ENCODE measurements at places on chromosomes 12 and 14.

- DNase-seq: no peak
Measured at GRCh38 chr14:24910408-24910986, 139.4 kb downstream of the STXBP6 start.

DNA sequence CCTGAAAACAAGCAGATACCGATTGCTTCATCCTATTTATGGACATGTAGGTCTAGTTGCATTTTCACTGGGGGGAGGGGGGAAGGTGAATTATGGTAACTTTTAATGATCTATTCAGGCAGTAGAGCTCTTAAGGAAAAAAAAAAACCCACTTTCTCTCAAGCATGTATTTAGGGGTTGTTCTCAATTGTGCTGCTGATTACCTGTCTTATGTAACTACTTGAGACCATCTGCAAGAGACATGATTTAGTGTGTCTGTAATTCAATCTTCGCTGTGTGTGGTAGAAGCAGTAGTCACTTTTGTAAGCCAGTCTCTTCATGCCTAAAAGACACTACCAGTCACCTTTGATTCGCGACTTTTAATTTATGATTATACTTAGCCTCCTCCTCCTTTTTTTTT is 8.9 kb downstream of the CALM1 start:
- DNase-seq: no peak

- no peak for DNase-seq
Measured at GRCh38 chr12:62205346-62205745, 54.9 kb upstream of the USP15 start.

DNA sequence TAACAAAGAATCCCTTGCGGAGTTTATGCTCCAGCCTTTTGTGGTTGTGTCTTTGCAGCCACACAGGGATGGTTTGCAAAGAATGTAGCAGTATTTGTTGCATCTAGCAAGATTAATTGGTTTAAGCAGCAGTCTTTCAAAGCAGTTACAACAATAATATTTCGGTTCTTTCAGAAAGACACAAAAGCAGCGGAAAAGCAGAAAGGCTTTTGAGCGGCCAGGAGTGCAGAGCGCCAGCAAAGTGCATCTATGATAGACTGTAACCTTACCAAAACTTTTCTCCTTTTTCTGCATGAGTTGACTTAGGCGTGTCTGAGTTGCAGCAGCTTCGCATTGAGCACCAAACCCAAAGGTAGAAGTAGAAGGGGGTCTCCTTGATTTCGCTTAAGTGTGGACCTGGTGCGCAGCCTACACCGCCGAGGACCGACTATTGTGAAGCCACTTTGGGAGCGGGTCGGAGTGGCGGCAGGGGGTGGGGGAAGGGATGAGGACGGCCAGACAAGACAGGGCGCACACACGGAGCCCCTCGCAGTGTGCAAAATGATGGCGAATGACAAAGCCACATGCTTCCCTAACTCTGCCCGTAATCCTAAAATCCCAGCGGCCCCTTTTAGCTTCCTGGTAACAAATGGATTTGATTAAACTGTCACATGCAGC is 1.2 kb downstream of the LMO3 start:
- DNase-seq: no peak

DNA sequence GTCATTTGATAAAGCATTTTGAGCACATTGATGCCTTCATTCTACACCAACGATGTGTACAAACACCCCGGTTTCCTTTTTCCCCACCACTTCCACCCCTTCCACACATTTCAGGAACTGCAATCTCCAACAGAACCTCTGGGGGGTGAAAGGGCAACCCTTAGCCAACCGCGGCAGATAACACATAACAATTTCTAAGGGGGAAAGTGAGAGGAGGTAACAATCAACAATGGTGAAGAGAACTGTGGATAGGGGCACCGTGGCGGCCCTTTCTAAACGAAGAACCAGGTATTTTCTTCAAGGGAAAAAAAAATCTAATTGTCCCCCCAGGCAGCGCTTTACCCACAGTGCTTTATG is 1.1 kb downstream of the KITLG start:
- no peak for DNase-seq

GRCh38 chr14:36021591-36022320 is 154.8 kb downstream of the PTCSC3 start:
- no peak for DNase-seq

- DNase-seq: peak; percentile 65
Measured at GRCh38 chr14:92651758-92652406, 96.5 kb downstream of the LGMN start.

GRCh38 chr12:55675666-55676065 is 32.0 kb downstream of the ITGA7 start:
- DNase-seq: no peak

GRCh38 chr14:31788340-31788739 is 227.1 kb downstream of the NUBPL start:
- no peak for DNase-seq

GRCh38 chr14:104993306-104993705 is 7.7 kb downstream of the CLBA1 start:
- DNase-seq: no peak

DNA sequence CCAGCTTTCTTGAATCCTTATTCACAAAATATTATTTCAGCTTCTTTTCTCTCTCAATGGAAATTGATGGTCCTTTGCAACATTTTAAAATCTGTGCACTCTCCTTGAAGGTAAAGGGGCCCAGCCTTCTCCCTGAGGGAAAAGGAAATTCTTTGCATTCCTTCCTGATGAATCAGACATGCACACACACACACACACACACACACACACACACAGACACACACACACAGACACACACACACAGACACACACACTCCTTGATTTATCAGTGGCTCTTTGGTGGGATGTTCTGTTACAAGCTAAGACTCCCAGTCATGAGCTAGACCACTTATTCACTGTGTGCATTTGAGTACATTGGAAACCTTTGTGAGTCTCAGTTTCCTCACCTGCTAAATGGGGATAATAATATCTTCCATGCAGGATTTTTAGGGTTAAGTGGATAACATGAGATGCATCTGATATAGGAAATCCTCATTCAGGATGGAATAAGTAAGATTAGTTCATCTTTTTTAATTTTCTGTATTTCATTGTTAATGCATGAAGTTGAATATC is 45.1 kb upstream of the HMGA2 start:
- no peak for DNase-seq

GRCh38 chr12:122336015-122336946 is 70.0 kb upstream of the VPS33A start:
- DNase-seq: peak; percentile 63

- no peak for DNase-seq
Measured at GRCh38 chr14:89382901-89383845, 33.9 kb downstream of the FOXN3 start.

GRCh38 chr14:91281346-91281745 is 36.8 kb upstream of the GPR68 start:
- DNase-seq: no peak

- no peak for DNase-seq
Measured at GRCh38 chr12:96036765-96037455, 1.5 kb upstream of the LTA4H start.

DNA sequence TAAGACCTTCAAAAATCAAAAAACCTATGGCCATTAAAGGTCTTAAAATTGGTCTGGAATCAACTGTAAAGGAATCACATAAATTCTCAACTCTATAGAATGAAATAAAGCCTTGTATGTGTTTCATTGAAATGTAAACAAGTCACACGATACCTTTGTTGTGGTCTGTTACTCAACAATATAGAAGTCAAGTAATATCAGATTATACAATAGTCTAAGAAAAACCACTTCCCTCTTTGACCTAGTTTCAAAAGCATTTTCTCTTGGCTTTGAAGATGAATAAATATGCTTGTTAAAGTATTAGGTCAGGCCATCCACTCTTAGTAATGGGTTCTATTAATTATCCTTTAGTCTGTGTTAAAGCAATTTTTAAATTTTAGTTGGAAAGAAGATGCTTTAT is 79.8 kb upstream of the DIO2 start:
- DNase-seq: no peak

- no peak for DNase-seq
Measured at GRCh38 chr14:22780941-22781300, 14.4 kb downstream of the OXA1L start.

- no peak for DNase-seq
Measured at GRCh38 chr12:122137229-122137628, 36.8 kb downstream of the IL31 start.

GRCh38 chr12:34397591-34398365 is 375.5 kb downstream of the ALG10 start:
- DNase-seq: no peak

GRCh38 chr12:75864161-75864560 is 167.4 kb downstream of the PHLDA1 start:
- DNase-seq: no peak

GRCh38 chr12:92938018-92938417 is 8.9 kb upstream of the EEA1 start:
- DNase-seq: no peak

DNA sequence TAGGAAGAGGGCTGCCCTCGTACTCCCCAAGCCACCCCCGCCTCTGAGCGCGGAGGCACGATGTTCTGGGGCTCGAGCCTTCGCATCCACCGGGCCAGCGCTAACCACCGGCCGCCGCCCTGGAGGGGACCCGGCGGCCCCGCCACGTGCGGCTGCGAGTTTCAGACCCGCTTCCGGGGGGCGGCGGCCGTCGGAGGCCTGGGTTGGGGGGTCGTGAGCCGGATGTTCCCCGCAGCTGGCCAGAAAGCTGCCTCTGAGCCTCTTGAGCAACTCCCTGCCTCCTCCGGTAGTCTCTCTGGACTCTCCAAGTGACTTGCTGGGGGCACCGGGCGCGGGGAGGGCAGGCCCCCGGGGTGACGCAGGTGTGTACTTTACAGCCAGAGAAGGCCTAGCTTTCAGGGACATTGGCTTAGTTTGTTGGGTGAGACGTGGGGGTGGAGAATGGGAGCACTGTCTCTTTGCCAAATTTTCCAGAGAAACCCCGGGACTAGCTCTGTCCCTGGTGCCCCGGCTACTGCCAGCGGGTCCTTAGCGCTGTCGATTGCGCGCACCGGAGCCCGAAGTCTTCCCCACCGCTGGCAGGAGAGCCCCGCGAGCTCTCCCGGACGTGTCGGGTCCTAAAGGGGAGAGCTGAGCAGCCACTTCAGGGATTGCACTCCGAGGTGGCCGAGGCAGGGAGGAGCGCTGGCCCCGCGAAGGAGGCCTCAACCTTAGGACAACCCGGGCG is 15.6 kb downstream of the OTX2 start:
- DNase-seq: no peak

DNA sequence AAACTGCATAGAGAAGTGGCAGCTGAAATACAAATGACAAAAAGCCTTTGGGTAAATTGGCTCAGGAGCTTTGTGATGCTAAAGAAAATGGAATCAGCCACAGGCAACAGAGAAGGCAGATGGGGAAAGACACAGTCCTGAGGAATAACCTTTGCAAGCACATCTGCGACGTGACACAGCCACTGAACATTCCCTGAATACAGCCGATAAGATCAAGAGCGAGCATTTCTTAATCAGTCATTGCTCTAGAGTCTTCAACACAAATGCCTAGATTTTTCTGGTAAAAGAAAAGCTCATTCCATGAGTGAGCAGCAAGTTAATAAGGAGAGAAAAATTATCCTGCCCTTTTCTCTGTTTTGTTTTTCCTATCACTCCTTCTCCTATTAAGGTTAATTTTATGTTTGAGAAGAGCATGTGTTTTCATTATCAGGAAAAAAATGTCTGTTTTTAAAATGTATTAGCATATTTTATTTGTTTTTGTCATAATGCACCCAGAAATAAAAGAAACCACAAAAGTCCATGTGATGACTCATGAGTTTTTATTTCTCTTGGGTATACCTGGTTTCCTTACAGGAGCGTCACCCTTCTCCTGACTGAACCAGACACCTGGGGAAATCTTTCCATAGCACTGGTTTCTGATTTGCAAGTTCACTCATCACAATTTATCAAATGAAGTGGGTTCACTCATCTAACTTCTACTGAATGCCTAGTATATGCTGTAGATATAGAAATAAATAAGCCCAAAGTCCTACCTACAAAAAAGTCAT is 45.4 kb upstream of the PCED1B start:
- DNase-seq: no peak

DNA sequence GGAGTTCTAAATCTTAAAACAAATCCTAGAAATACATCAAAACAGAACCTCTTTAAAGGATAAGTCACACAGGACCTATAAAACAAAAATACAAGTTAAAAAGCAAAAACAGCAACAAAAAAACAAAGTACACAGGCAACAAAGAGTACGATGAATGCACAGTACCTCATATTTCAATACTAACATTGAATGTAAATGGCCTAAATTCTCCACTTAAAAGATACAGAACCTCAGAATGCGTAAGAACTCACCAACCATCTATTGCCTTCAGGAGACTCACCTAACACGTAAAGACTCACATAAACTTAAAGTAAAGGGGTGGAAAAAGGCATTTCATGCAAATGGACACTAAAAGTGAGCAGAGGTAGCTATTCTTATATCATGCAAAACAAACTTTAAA is 172.2 kb upstream of the AMIGO2 start:
- no peak for DNase-seq

DNA sequence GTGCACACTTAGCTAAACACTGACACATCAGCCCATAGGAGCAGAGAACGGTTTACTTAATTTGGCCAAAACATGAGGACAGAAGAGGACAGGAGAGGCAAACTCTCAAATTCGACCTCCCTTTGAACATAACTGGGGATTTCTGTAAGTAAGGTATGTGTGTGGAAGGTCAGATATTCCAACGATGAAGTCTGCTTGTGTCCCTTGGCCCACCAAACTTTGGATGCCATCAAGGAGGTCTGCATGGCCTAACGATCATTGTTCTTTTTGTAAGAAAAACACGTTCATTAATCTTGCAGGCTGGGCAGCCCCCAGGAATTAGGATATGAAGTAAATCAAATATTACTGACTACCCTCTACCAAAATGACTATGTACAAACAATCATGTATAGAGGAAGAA is 908.5 kb upstream of the ATXN7L3B start:
- DNase-seq: no peak

- no peak for DNase-seq
Measured at GRCh38 chr12:5864972-5865371, 80.1 kb downstream of the ANO2 start.

DNA sequence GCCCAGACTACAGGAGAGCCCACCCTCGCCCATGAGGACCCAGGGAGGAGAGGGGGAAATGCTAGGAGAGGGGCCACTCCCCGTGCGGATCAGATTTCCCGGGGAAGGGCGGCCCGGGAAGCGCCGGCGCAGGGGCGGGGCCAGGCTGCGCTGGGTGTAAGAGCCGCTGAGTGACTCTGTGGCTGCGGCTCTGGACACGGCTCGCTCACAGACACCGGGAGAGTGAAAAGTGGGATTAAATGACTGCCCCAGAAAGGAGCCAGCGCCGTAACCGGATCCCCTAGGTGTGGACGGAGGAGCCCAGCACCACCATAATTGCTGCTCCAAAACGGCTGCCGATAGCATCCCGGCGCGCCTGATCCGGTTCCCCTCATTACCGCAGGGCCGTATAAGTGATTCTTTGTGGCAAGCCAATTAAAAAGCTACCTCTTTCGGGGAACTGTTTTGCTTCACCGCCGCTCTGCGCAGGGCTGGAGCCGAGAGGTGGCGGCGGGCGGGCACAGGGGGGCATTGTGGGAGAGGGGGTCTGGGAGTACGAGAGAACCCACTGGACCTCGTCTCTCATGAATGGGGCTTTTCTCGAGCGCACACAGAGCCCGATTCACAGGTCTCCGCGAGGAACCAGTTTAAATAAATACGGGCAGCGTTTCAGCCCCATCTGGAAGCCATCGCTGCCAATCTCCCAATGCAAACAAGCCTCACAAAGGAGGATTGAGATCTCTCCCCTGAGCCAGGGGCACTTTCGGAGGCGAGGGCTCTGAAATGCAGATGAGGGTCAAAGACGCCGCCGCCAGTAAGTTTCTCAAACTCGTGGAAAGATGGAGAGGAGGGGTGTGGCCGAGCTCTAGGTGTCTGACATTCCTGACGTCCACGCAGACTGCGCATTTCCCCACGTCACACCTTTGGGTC is 2.5 kb downstream of the COL2A1 start:
- DNase-seq: no peak

- DNase-seq: no peak
Measured at GRCh38 chr12:23560611-23561010, 388.9 kb downstream of the SOX5 start.
